ENCODE measurements at places on chromosomes 7 and 10. TPM values are rescaled to one million over a fixed set of nuclear protein-coding genes. Genes with fewer than 3 reads are reported as not detected.
A peak's percentile ranks its signal among the peaks of the same experiment; 100 is the strongest.

GRCh38 chr10:122132882-122133565 is 138.1 kb upstream of the BTBD16 start:
- DNase-seq: no peak

DNA sequence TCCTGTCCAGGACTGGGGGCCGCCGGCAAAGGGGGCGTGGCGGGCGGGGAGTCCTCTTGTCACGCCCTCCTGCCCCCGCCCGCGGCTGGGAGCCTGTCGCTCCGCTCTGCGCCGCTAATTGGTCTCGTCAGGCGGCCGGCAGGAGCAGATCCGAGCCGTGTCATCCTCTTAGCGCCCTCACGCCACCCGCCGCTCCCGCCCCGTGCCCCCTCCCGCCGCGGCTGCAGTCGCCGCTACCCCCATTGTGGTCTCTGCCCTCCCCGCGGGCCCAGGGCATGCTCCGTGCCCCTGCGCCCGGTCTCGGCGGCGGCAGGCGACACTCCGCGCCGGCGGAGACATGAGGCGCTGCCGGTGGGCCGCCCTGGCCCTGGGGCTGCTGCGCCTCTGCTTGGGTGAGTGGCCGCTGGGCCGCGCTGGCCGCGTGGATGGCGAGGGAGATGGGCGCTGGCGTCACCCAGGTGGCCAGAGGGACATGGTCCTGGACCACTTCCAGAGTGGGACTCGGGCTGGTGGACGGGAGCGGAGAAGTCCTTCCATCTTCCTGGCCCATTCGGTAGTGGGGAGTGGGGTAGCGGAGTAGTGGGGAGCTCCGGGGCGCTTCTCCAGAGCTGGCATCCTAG is at the start of gene CDHR1:
TSS of gene CDHR1 (plus strand) at position 114 of the 620 bp plus-strand sequence. CDS start at position 338, 224 bp downstream.
- DNase-seq: peak; percentile 69

Gene EN2
- not detected for polyA plus RNA-seq

DNA sequence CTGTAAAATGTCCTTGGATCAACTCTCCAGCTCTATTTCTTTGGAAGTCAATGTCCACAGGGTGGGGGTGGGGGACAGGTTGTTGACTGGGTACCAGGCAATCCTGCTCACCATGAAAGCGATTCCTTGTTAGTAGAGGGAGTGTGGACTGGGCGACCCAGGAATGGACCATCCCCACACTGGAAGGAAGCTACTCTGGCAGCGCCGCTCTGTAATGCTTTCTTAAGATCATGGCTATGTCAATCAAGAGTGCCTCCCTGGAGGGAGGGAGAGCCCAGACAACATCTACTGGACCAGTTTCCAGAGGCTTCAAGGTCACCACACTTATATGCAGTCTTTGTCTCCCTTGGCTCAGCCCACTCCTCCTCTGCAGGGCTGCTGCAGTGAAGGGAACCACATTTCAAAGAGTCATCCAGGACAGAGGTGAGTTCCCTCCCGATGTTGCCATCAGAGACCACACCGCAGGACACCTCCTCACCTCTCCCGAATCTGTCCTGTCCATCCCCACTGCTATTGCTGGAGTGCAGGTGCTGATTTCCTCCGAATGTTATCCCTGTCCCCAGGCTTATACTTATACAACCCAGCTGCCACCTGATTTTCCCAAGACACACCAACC is 6.9 kb downstream of the GIMAP5 start:
- DNase-seq: no peak

Gene SH3PXD2A
- 0.07 TPM for polyA plus RNA-seq

DNA sequence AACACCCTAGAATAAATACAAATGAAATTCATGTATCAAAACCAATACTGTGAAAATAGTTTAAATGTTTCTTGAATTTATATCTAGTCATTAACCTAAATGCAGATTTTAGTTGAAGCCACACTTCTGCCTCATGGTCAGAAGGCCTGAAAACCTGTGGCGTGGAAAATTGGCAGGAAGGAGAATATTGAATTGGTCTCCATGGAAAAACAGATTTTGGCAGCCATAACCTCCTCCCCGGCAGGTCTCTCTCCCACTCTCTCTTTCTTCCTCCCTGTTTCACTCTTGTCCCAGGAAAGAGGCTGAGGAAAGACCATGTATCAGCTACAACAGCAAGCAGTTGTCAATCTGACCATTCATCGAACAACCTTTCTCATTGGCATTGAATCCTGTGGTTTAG is 160.6 kb upstream of the YAE1 start:
- DNase-seq: no peak

DNA sequence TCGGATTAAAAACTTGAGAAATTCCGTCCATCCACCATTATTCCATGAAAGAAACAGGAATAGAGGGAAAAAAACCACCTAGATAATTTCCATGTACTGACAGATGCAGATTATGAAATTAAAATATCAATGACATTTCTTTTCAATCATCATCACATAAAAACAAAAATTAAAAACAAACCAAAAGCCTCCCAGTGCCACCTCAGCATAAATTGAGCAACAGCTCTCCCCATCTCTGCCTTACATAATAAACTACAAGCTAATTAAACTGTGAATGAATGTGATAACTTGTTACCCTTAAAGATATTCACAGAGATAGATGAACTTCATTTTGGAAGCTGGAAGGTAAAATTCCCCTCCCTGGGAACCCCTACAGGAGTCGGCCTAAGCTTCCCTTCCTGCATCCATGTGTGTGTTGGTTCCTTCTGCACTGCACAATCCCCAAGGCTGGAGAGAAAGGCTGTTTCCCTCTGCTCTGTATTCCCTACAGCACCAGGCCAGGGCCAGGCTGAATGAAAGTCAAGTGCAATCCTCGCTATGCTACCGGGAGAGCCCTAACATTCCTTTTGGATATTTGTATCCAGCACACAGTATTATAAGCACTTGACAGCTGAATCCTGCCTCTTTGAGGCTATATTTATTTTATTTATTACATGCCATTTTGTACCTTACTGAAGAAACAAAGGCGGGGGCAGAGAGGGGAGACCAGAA is 8.1 kb downstream of the CCDC6 start:
- DNase-seq: no peak

DNA sequence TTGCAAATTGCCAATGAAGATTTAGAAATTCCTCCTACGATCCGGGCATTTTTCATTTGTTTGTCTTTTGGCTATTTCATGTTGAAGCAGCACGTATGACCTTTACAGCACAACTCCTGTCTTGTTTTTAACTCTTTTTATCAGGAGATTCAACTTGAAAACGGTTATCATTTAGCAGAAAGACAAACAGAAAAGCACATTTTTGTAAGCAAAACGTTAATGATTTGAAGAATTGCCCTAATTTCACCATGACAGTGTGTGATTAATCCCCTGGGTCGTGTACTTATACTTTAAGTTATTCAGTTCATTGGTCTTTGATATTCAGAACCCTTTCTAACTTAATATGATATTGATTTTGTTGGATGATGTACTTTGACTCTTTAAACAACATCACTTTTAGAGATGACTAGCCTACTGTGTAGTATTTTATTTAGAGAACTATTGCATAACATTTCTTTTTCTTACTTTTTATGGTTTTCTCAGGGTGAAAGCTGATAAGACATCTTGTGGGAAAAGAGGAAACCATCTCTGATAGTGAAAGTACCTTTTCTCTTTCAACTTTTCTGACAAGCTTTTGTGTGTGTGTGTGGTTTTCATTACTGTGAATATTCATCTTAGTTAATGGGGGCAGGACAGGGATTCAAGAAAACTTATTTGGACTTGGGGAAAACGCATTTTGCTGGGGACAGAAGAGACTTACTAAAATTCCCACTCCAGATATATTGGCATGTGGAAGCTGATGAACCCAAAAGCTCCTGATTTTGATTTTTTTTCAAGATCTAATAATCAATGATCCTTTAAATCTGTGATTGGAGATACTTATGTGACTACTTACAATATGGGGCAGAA is 8.1 kb downstream of the HHEX start:
- peak; percentile 40 for DNase-seq

DNA sequence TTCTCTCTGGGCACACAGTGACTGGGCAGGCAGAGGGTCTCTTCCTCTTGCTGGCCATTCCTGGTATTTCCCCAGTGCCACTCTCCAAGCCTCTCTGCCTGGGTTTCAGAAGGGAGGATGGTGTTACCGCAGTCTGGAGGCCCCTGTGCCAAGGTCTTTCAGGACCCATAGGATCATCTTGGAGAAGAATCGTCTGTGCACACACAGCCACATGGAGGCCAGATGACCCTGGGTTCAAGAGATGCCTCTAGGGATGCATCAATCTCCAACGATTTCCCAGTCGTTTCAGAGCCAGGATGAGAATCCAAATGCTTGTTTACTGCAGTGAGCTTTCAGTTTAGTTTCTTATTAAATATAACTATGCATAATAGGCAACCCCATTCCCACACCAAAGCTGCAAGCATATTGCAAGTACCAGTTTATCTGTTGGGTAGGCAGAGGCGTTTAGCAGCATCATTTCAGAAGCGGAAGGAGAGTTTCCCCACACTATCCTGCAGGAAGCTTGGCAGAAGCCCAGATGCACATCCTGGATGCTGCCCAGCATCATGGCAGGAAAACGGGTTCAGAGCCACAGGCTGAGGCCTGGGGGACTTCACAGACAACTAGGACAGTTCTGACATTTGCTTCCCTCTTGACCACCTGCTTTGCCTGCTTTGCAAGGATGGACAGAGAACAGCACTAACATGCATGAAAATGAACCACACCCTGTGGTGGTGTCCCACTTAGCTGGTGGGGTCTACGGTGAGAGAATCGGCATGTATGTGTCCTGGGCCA is 134.7 kb upstream of the FAM20C start:
- no peak for DNase-seq

GRCh38 chr7:6545398-6546126 is 5.7 kb downstream of the GRID2IP start:
- DNase-seq: no peak

GRCh38 chr10:129131457-129132132 is 335.4 kb upstream of the MGMT start:
- DNase-seq: no peak

Gene PRKAR2B
- polyA plus RNA-seq: 5.9 TPM

GRCh38 chr10:42149027-42149700 is 489.2 kb downstream of the ZNF33B start:
- no peak for DNase-seq

All from immature natural killer cell (primary cell).